CD4-positive, alpha-beta T cell treated with Interleukin-6 for 4 hours (primary cell): ENCODE measurements at places on chromosomes 3 and 15.

DNA sequence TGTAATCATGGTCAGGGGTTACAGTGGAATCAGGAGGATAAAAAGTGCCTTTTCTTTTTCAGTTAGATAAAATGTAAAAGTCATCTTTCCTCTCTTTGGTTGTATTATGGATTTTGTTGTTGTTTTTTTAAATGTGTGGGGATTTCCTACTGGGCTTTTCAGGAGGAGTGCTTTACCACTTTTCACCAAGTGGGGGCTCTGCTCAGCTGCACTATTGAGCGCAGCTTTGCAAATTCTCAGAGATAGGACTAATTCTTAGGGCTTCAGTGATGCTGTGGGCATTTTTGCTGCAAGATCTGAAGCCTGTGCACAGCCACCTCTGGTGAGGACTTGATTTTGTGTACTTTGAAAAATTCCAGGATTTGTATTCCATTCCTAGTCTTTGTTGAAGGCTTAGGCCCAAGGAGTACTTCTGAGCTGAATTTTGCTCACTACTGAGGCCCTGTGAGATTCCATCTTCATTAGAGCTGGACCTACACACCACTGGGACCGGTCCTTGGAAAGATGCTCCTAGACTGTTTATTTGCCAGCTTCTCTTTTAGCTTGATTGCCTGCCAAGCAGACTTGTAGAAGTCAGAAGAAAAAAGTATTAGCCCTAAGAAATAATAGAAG, 7.5 kb downstream of the GNB5 start:
- peak; percentile 28 for DNase-seq

DNA sequence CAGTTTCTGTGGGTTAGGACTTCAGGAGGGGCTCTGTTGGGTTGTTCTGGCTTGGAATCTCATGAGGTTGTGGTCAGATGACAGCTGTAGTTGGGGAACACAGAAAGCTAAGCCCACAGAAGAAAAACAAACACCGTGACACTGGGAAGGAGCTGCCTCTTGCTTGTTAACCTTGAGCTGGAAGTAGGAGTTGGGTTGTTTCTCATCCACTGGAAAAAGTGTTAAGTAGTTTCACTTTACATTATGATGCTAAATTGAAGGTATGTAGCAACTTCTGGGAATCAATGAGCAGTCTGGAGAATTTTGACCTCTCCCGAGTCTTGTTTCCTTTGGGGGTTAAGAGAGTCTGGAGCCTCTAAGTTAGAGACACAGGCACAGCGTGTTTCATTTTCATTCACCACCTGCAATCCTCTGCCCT, 20.4 kb downstream of the HACD3 start:
- no peak for DNase-seq

GRCh38 chr3:100637197-100637631, 27.8 kb downstream of the ADGRG7 start:
- DNase-seq, result no peak

- DNase-seq, result no peak
Observed at GRCh38 chr3:44762170-44762677, 630 bp downstream of the KIF15 start.

DNA sequence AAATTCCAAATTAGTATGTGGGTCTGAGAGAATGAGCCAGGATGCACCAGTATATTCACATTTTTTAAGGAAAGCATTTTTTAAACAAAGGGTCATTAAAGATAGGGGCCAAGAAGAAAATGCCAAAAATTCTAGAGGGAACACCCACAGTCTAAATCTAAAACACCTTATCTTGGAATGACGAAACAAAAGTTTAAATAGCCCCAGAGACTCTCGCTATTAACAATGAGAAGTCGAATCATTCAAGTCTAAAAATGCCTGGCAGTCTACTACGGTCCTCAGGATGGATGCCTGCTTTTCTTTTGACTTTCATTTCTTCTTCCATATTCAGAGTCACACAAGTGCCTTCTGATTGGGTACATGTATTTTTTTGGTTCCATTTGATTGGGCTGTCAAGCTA, 66.3 kb downstream of the SSUH2 start:
- DNase-seq, result no peak

DNA sequence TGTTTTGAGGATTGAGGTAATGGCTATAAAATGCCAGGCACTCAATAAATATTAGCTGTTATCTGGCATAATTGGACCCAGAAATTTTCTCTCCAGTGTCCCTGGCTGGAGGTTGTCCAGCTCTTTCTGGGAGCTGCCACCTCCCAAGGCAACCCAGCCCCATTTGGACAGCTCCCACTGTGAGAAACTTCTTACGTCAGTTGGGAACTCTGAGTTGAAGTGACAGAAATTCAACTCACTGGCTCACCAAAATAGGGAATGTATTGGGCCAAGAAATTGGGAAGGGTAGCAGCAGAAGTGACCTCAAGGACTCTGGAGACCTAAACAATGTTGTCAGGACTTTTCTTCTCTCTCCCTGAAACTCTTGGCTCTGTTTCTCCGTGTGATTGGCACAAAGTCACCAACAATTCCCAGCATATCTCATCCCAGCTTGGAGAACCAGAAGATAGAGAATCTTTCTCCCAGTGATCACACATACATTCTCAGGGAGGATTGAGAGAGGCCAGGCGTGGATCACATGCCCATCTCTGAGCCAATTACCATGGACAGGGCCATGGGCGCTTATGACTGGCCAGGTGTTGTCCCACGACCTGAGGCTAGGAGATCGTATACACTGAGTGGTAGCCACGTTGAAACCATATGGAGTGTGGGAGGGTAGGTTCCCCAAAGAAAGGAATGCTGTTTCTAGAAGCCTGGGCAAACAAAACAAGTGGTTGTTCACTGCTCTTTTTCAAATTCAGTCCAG, 22.5 kb upstream of the HCN4 start:
- no peak for DNase-seq
